ENCODE measurements at places on chromosomes 3 and 15.

DNA sequence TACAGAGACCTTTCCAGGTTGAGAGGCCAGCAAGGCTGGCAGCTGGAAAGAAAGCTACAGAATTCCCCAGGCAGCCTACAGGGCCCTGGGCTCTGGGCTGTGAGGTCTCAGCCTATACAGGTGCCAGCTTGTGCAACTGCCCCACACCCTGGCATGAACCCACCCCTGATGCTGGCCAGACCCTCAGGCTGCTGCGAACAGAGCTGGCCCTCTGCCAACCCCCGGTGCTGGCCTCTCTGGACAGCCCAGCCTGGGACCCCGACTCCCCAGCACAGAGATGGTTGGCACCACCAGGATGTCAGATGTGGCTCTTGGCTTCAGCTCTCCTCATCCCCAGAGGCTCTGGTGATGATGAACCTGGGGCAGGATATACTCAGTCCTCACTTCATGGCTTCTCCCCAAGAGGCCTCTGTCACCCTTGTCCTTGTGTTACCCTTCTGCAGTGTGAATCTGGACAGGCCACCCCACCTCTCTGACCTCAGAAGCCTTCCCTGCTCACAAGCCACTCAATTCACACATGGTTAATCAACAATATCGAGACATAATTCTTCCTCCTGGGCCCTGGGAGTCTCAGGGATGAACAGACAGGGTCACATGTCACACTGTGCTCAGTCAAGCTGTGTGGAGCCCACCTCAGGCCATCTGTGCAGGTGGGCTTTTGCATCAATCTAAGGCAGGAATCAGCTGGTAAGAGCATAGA lies 11.0 kb upstream of the BFSP2 start:
- DNase-seq = no peak

DNA sequence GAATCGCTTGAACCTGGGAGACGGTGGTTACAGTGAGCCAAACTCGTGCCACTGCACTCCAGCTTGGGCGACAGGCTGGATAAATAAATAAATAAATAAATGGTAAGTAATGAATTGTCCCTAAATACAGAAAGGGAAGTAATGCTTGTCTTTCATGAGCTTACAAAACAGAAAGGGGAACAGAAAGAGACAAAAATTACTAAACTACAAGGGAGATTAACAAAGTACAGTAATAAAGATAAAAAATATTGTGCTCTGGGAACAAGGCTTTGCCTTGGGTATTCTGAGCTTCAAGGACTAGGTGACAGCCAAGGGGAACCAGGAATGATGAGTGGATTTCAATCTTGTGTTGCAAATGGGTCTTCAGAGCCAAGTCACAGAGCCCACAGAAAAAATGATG lies 9.2 kb upstream of the HLTF start:
- peak; percentile 87 for DNase-seq

DNA sequence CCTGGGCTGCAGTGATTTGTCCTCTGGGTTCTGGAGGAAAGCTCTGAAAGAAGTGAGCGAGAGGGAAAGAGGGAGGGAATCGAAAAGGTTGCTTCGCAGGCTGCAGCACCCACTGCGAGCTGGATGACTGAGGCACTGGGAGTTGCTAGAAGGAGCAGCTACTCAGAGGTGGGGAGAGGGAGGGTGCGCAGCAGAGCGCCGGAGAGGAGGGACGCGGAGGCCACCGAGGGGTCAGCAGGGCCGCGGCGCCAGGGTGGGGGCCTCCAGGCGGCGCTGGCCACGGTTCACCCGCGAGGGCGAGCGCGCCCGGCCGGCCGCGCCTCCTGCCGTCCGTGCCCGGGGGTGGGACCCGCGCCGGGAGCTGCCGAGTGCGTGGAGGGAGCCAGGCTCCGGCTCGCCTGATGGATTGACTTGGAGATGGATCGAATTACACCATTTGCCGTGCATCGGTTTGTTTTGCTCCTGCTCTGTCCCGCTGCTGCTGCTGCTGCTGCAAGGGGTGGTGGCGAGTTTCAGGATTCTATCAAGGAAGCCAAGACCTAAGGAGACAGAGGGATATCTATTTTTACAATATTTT lies at the start of gene SEMA6D:
Gene SEMA6D (plus strand): TSS at position 470 of the 577 bp plus-strand sequence. CDS start 42,294 bp downstream, outside the sequence.
- DNase-seq = peak; percentile 54

DNA sequence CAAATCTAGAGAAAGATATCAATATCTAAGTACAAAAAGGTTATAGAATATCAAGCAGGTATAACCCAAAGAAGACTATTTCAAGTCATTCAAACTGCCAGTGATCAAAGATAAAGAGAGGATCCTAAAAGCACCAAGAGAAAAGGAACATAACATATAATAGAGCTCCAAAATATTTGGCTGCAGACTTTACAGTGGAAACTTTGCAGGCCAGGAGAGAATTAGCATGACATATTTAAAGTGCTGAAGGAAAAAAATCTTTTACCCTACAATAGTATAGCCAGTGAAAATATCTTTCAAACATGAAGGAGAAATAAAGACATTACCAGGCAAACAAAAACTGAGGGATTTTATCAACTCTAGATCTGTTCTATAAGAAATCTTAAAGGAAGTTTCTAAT lies 254.3 kb upstream of the ARHGEF26 start:
- no peak for DNase-seq

GRCh38 chr3:189304465-189305351 lies 132.9 kb downstream of the TPRG1 start:
- DNase-seq = peak; percentile 100

- no peak for DNase-seq
Observed at GRCh38 chr15:64426845-64427465, 33.4 kb upstream of the ZNF609 start.

DNA sequence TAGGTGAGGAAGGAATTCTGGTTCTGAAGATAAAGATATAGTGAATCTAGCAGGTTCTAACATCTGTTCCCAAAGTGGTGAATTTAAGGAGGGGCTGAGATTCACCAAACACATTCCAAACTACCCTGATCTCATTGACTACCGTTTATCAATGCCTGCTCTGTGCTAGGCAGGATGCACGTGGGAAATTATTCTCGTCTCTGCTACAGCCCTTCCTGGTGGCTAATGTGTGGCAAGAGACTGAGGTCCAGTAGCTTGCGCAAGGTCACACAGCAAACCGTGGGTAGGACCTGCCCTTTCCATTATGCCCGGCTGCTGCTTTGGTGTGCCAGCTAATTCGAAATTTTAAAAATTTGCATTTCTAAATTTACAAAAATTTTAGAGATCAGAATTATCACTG lies 209.5 kb upstream of the TRIM42 start:
- DNase-seq = no peak

- no peak for DNase-seq
Observed at GRCh38 chr15:78399091-78399490, 38.9 kb upstream of the IREB2 start.

DNA sequence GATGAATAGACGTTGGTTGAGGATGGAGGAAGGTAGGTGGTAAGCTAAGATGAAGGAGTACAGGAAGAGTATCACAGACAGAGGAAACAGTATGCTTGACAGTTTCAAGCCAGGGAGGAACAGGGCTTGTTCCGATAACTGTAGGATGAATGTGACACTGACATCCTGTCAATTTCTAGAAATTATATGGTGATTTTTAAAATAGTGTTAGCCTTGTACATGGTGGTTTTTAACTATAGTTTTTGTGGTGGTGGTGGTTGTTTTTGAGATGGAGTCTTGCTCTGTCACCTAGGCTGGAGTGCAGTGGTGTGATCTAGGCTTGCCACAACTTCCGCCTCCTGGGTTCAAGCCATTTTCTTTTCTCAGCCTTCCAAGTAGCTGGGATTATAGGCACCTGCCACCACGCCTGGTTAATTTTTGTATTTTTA lies 92.8 kb downstream of the FNDC3B start:
- no peak for DNase-seq

DNA sequence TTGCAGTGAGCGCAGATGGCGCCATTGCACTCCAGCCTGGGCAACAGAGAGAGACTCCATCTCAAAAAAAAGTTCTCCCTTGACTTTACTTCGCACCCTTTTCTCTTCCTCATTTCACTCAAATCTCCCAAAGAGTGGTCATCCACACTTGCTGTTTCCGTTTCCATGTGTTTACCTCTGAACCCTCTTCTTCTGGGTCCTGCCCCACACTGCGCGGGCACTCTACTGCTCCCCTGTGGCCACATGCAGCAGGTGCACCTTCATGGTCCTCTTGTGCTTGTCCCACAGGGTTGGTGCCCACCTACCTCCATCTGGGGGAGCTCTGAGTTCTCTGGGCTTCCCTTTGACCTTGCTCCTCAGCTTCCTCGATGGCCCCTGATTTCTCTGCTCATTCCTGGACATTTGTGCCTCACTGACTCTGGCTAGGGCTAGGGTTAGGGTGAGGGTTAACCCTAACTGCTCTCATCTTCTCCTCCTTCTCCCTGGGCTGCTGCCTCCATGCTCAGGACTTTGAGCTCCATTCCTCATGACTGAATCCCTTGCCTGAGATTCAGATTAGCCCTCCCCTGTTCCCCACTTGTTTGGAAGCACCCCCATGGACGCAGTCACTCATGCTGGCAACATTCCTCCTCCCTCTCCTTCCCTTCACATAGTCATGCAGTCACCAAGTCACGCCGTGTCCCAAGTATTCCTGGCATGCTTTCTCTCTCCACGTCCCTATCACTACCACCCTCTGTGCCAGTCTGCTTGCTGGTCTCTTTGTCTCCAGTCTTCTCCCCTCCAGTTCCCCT lies 26.6 kb upstream of the KY start:
- DNase-seq = no peak

- no peak for DNase-seq
Observed at GRCh38 chr15:60044636-60045270, 40.6 kb downstream of the FOXB1 start.

DNA sequence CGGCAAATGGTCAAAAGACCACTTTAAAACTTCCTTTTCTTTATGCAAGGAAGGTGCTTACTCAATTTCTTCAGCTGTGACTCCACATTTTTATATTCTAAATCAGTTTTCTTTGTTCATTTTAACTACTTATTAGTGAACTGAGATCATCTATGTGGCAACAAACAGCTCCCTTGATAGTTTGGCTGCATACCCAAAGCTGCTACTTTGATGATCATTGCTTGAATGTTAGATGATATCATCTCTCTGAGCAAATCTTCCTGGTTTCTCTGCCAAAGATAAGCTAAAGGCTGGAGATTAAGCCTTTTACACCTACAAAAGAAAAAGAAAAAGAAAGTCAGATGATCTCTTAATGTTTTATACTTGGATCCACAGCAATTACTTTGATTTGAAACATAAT lies 95.5 kb downstream of the DPH6 start:
- no peak for DNase-seq

GRCh38 chr15:31806106-31806505 lies 224.2 kb upstream of the CHRNA7 start:
- DNase-seq = no peak

- DNase-seq = no peak
Observed at GRCh38 chr3:32817558-32818228, at the start of gene TRIM71. Gene TRIM71 (plus strand): TSS chr3:32817997. CDS start chr3:32818081, 84 bp downstream.

DNA sequence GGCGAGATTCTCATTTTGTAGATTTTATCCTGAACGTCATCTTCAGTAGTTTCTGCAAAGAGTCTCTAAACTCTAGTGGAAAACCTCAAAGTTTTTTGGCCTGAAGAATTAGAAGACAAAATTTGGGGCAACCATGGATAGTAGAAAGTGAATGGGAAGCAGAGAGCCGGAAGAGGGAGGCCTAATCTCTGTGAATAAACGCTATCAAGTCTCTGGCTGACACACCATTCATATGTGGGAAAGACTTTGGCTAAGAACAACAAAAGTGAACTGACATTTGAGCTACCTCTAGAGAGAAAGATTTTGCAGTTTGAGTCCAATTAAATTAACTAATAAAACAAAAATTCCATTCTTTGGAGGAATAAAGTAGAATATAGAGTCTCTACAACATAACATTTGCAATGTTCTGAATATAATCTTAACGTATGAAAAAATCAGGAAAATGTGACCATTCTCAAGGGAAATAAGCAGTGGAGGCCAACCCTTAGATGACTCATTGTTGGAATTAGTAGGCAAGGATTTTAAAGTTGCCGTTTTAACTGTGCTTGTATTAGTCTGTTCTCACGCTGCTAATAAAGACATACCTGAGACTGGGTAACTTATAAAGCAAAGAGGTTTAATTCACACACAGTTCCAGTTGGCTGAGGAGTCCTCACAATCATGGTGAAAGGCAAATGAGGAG lies 184.6 kb downstream of the C3orf38 start:
- no peak for DNase-seq

GRCh38 chr3:186013312-186013711 lies 75.5 kb upstream of the TRA2B start:
- no peak for DNase-seq

- DNase-seq = no peak
Observed at GRCh38 chr15:33449810-33450209, 139.0 kb downstream of the RYR3 start.

DNA sequence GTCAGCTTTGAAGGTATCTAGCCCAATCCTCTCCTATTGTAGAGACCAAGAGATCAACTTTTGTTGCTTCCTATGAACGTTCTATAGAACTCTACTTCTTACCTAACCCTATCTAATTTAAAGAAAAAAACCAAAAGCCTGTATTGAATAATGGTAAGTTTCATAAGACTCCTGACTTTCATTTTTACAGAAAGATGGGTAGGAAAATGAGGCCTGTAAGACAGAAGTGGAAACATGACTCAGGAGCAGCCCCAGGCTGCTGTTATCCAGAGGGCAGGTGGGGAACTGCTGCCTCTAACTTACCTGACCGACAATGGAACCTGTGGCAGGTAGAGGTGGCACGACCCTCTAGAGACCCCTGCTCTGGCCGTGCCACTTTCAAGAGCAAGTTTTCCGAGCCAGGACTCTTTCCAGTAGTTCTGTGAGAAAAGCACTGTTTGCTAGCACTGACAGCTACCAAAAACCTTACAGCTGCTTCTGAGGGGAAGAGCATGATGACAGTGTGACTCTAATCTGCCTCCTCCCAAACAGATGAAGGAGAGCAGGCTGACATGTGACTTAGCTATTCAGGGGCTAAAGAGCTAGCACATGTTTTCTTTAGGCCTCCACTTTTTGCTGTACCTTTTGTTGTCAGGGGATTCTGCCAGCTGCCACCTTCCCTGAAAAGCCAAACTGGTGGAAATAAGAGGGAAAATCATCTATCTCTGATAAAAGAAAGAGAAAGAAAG lies 17.5 kb downstream of the POPDC2 start:
- no peak for DNase-seq

- no peak for DNase-seq
Observed at GRCh38 chr3:187686621-187687273, 15.6 kb downstream of the RTP2 start.

GRCh38 chr3:24474862-24475261 lies 19.8 kb downstream of the THRB start:
- DNase-seq = no peak

GRCh38 chr15:52068004-52068615 lies 44.5 kb downstream of the BCL2L10 start:
- peak; percentile 3 for DNase-seq

DNA sequence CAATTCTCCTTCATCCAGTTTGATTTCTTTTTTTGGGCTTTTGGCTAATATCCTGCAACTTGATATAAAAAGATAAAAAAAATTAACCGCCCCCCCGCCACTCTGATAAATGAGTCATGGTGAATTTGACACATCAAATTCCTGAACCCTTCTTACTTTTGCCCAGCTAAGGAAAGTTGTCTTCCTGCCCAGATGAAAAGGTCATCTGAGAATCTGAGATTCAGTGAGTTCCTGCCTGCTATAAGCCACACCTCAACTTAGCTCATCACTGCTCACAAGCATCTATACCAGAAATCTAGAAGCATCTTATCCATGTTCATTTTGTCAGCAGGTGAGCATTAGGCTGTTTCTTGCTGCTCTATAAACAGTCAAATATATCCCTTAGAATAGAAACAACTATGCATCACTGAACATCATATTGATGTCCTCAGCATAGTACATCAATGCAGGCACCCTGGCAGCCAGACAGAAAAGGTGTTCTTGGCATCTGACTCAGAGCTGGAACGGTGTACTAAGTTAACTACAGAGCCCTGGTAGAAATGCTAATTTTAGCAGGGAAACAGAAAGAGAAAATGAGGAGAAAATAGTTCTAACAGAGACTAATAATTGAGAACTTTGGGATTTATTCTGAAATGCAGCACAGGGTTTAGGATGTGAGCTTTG lies 77.1 kb downstream of the SEMA6D start:
- DNase-seq = no peak
